ENCODE measurements at places on chromosomes 1 and 21.

- no peak for DNase-seq
Observed at GRCh38 chr1:154901591-154901990, 31.5 kb upstream of the KCNN3 start.

- DNase-seq = peak; percentile 94
Observed at GRCh38 chr1:8985915-8986813, 40.1 kb downstream of the SLC2A7 start.

GRCh38 chr1:93495911-93496310 lies 48.0 kb downstream of the FNBP1L start:
- DNase-seq = no peak

GRCh38 chr1:117814856-117815797 lies 114.3 kb downstream of the GDAP2 start:
- DNase-seq = peak; percentile 49

DNA sequence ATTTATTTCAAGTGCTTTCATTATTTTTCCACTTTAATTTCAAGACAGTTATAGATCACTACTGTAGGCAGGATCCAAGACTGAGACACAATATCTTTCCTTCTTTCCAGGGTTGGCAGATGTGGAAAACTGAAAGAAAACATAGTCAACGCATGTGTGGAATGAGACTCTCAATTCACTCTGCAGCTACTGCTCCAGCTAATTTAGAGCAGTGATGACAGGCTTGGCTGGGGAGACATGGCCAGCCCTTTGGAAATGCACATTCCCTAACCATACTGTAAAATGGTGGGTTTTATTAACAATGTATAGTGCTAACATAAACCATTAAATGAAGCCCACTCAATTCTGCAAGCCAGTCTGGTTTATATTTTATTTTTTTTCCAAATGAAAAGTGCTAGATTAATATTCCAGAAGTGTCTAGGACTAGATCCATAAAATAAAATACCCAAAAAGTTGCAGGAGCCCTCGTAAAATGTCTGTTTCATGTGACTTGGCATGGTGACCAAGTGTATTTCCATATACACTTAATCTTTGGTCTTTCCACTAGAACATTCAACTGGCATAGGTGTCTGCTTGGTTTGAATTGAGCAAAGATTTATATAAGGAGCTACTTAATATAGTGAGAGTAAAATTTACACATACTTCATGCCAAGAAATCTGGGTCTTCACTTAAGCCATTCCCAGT lies 32.9 kb downstream of the COL11A1 start:
- no peak for DNase-seq

GRCh38 chr1:121444096-121444495 lies 259.3 kb downstream of the SRGAP2C start:
- DNase-seq = no peak

All from stromal cell of bone marrow (primary cell).